ENCODE measurements at places on chromosomes 1 and 21.
A peak's percentile ranks its signal among the peaks of the same experiment; 100 is the strongest.

DNA sequence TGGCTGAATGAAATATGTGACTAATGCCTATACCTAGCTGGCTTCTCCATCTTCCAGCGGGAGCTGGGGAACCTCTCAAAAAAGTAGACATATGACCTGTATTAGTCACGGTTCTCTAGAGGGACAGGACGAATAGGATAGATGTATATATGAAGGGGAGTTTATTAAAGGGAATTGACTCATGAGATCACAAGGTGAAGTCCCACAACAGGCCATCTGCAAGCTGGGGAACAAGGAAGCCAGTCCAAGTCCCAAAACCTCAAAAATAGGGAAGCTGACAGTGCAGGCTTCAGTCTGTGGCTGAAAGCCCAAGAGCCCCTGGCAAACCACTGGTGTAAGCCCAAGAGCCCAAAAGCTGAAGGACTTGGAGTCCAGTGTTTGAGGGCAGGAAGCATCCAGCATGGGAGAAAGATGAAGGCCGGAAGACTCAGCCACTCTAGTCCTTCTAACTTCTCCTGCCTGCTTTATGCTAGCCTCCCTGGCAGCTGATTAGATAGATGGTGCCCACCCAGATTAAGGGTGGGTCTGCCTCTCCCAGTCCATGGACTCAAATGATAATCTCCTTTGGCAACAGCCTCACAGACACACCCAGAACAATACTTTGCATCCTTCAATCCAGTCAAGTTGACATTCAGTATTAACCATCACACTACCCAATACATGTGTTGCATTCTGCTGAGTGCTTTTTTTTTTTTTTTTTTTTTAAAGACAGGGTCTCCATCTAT, 19.6 kb downstream of the OLIG1 start:
- no peak for DNase-seq

DNA sequence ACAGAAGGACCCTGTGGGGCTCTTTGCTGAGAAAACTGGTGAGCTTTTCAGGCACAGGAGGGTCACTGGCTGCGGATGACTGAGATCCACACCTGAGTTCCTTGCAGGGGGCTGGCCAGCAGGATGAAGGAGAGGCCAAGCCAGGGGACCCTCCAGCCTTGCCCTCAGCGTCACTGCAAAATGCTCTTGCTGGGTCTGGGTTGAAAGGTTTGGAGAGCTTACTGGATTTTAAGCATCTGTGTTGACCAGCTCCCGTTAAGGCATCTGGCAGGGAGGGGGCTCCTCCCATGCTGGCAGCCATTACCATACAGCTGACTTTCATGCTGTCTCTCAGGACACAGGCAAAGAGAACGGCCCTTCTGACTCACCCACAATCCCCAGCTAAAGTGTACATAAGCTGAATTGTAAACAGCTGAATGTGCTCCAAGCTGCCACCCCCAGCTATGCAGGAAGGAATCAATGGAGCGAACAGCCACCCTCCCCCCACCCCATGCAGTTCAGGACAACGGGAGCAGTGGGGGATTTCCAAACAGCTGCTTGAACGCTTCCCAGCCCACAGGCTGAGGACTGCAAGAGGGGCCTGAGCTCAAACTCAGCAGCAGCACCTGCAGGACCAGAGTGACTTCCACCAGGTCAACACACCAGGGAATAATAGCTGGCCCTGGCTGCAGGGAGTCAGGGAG, 21.3 kb upstream of the A3GALT2 start:
- peak; percentile 93 for DNase-seq

DNA sequence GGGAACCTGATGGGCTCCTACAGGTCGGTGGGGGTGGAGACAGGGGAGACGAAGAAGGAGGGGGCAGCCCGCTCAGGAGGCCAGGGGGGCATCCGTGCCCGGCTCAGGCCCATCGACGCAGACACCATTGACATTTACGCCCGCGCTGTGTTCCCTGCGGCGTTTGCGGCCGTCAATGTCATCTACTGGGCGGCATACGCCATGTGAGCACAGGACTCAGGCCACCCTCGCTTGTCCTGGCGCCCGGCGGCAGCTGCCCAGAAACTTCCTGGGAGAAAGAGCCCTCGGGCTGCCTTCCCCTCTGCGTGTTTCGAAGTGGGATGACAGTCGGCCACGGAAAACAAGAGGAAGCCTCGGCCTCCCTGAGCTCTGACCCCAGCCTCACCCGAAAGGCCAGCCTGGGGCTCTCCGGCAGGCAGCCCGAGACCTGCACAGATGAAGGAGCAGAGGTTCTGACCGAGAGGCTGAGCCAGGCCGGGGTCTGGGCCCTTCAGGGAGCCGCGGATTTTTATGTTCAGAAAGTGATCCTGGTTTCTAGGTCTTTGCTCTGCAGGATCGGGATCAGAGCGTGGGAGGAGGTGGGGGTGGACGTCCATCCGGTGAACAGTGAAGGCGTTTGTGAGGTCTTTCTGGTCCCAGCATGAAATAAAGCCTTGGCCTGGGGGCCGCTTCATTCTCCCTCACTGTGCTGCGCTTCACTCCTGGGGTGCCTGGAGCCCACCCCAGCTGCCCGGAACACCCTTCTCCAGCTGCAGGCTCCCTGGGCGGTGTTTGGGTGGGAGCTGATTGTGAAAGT, 11.1 kb downstream of the GABRD start:
- no peak for DNase-seq

DNA sequence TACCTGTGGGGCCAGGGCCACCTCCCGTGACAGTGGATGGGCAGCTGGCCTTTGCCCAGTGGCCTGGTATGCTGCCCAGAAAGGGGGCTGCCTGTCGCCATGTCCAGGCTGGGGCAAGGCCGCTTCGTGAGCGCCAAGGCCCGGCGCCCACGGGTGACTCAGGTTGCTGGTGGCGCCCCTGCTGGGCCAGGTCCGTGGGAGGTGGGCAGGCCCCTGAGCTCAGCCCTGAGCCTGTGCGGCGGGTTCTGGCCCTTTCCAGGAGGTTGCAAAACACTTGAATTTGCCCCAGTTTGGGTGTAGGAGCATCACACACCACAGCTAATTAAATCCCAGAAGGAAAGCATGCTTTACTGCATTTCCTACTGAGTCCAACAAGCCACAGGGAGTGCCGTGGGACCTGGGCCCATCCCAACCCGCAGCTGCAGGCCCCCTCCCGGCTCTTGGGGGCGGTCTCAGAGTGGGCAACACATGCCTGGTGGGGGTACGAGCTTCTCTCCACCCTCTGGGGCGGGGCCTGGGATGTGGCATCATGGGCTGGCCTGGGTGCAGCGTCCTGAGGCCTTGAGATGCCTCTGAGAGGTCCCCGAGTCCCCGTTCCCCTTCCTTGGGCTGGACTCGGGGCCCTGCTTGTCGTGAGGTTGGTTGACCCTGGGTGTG, 159.8 kb downstream of the PEX14 start:
- DNase-seq, result no peak

GRCh38 chr21:29748391-29749167, 191.2 kb downstream of the GRIK1 start:
- no peak for DNase-seq

DNA sequence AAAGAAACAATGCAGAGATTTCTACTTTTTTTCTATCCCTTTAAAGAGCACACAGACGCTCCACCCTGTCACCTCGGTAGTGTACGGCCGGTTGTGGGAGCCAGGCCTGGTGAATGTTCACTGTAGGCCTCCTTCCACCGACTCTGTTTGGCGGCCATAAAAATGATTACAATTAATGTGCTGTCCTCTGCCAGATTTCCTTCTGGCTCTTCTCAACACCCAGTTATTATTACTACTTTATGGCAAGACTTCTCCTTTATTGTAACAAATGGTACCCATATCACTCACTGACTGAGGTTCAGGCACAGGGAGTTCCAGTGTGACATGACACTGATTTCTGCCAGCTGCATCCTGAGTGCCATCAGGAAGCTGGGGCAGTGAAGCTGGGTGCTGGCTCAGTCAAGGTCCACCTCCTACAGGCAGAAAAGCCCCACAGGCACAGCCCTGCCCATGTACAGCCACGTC, 37.4 kb downstream of the GPR161 start:
- DNase-seq, result no peak

- no peak for DNase-seq
Measured at GRCh38 chr1:195754303-195754702, 853.9 kb downstream of the KCNT2 start.

GRCh38 chr1:62013264-62013663, 181.4 kb upstream of the L1TD1 start:
- no peak for DNase-seq

GRCh38 chr1:201171063-201172036, 17.1 kb upstream of the TMEM9 start:
- peak; percentile 49 for DNase-seq

GRCh38 chr1:203508463-203509073, 14.6 kb downstream of the OPTC start:
- no peak for DNase-seq

GRCh38 chr1:171484760-171485374, 463 bp upstream of the PRRC2C start:
- no peak for DNase-seq

- DNase-seq, result no peak
Measured at GRCh38 chr1:118334506-118334905, 149.5 kb upstream of the SPAG17 start.

DNA sequence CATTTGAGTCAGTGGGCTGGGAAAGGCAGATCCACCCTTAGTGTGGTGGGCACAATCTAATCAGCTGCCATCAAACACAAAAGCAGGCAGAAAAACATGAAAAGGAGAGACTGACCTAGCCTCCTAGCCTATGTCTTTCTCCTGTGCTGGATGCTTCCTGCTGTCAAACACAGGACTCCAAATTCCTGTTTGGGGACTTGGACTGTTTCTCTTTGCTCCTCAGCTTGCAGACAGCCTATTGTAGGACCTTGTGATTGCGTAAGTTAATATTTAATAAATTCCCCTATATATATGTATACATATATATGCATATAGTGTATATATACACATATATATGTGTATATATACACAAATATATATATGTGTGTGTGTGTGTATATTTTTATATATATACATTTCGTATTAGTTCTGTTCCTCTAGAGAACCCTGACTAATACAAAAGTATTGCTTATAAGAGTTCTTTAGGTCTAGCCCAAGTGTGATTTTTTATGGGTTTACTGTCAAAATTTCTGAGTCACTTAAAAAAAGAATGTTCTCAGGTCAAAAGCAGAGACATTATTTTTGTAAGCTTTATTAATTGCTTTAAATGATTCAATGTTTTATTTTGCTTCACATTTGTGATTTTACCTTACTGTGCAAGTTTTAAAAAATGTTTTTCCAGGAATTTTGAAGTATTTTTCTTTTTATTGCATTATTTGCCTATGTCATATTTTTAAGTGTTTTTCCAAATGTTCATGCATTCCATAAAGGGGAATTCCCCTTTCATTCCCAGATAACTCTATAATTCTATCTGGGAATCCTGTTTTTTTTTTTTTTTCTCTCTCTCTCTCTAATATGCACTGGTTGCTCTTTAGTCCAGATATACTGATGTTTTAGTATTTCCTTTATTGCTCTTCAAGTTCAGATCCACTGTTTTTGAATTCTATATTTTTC, 92.1 kb upstream of the ADAMTS5 start:
- DNase-seq, result no peak

DNA sequence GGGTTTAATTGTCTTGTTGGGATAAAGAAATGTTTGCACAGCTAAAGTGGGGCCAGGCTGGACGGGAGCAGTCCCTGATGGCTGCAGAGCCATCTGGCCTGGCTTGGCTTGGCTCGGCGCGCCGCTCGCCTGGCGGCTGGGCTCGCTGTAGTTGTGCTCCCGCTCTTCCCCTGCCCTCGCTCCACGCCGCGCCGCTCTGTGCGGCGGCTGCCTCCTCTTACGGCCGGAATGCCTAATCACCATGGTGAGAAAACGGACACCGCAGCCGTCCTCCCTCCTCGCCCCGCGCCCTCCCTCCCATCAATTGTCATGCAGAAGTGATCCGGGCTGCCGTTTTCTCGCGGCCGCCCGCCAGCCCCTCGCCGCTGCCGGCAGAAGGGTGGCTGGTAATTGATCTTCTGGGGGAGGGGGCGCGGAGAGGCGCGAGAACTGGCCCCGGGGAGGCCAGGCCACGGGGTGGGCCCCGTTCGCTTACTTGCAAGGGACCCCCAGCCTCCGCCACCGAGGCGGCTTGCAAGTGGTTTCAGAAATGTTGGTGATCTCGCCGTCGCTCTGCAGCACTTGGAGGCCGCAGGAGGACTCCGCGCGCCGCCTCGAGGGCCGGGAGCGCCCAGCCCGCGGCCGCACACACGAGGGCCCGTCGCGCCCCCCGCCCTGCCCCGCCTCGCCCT, 12.4 kb downstream of the RNF220 start:
- DNase-seq, result no peak

- DNase-seq, result no peak
Measured at GRCh38 chr1:246351721-246352120, 155.4 kb downstream of the SMYD3 start.

GRCh38 chr1:33864460-33865389, 846 bp downstream of the HMGB4 start:
- no peak for DNase-seq

DNA sequence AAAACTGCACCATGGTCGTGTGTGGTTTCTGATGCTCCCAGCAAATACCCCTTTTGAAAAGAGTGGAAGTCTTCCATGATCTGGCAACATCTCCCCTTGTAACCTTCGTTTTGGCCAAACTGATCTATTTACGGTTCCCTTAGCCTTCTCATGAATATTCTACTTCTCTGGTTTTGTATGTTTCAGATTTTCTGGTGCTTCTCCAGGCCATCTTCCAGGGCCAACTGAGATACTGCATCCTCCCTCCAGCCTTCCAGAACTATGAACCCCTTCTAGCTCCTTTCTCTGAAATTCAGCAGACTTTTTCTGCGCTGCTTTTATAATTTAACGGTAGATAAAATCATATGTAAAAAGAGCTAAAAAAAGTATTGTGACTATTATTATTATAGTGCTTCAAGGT, 97.7 kb downstream of the XCL2 start:
- DNase-seq, result no peak

GRCh38 chr21:44931137-44931500, 8.7 kb upstream of the SLX9 start:
- DNase-seq, result no peak

DNA sequence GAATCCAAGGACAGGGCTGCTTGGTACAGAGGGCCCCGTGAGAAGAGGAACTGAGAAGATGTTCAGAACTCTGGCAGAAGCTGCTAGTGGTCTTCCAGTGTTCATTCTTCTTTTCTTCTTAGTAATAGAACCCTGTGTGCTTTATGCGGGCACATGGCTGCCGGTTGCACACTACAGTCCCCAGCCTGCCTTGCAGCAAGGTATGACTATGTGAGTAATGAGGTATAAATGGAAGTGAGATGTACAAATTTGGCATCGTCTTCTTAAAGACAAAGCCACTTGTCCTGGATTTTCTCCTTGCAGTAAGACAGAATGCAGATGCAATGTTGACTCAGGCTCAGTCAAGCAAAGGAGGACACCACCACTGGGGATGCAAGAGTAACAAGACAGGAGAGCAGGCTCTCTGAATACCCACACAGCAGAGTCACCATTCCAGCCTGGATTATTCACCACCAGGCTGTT, 15.0 kb upstream of the ATP1B1 start:
- DNase-seq, result peak; percentile 88

- DNase-seq, result peak; percentile 31
Measured at GRCh38 chr1:208029381-208030287, 118.7 kb upstream of the CD34 start.

GRCh38 chr1:208180421-208180820, 63.8 kb downstream of the PLXNA2 start:
- DNase-seq, result no peak

- DNase-seq, result no peak
Measured at GRCh38 chr1:204348242-204348641, 11.5 kb downstream of the PLEKHA6 start.

All from RCC 7860 (cell line).